ENCODE measurements at places on chromosomes 1 and 21. TPM values are rescaled to one million over a fixed set of nuclear protein-coding genes. Genes with fewer than 3 reads are reported as not detected.
A peak's percentile ranks its signal among the peaks of the same experiment; 100 is the strongest.

DNA sequence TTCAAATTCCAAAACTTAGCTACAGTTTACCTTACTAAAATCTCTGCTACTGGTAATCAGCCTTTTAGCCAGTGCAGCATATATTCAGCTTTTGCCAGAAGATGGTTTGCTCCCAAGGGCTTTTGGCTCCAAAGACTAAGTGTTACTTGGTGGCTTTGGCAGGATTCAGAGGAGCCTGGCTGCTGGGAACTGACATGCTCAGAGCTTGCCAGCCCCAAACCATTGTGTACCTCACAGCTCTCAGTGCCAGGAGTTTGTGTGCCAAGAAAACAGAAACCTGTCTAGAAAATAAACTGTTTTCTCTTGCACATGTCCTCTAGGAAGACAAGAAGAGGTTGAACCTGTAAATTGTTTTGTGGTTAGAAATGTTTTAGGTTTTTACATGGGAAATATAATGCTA, 315.9 kb downstream of the ST6GALNAC3 start:
- DNase-seq, result no peak

DNA sequence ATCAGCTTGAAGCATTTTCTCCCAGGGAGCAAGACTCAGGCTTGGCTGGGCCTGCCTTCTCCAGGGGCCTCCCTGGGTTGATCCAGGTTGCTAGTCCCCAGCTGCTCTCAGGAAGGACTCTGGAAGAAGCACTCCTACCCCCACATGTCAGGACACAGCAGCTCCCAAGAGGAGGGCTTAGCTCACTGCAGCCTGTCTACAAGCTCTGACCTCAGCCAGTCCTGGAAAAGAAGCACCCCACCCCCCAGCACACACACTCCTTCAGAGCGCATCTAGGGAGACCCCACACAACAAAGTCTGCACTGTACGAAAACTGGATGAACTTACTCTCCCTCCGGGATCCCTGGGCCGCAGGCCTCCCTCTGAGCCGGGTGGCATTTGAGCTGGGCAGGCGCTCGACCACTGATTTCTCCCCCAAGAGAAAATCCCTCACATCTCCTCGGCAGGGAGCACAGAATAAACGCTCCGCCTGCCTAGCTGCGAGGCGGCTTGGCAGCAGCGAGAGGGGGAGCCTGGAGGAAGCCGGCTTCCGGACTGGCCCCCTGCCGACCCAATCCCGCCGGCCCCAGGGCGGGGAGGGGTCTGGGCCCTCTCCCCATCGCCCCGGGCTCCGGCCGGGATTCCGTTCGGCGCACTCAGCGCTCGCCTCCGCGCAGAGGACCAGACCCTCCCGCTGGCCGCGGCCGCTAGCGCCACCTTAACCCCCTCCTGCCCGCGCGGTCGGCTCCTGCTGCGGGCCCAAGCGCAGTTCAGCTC, at the start of gene KCNA2:
Gene KCNA2, minus strand, starts transcription at position 458 of the 756 bp plus-strand sequence. CDS start 1,576 bp downstream, outside the sequence.
- peak; percentile 62 for DNase-seq

S100A3 gene
- not detected for total RNA-seq

LCE1D gene
- total RNA-seq, result not detected

Measured in neural crest cell (in vitro differentiated cells).